Endothelial cell of umbilical vein (primary cell): ENCODE measurements at places on chromosomes 2 and 18.

- H3K4me1 ChIP-seq, result peaks cover 48% of the 10 kb centered on the region
- no peak overlapping the region for H3K27ac ChIP-seq
- DNase-seq, result no peak
- H3K36me3 ChIP-seq, result no peaks in the 10 kb centered on the region
These were observed 126.1 kb downstream of the OLA1 start for GRCh38 chr2:174122185-174122584.

DNA sequence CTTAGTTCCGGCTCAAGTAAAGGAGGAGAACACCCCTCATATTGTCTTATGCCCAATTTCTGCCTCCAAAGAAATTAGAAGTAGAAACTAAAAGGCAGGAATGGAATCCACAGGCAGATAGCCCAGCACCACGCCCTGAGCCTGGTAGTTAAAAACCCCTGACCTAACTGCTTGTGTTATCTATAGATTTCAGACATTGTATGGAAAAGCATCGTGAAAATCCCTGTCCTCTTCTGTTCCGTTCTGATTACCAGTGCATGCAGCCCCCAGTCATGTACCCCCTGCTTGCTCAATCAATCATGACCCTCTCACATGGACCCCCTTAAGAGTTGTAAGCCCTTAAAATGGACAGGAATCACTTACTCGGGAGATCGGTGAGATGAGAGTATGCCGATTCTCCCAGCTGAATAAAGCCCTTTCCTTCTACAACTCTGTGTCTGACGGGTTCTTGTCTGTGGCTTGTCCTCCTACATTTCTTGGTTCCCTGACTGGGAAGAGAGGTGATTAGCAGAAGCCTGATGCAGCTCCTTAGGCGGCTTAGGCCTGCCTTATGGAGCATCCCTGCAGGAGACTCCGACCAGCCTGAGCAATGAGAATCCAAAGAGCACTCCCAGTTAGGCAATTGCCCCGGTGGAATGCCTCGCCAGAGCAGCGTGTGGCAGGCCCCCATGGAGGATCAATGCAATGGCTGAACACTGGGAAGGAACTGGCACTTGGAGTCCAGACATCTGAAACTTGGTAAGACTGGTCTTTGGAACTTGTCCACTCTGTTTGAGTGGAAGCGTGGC lies 362.6 kb upstream of the TCF4 start:
- H3K27ac ChIP-seq, result no peak overlapping the region
- no peaks in the 10 kb centered on the region for H3K27me3 ChIP-seq
- H3K4me1 ChIP-seq, result no peaks in the 10 kb centered on the region
- DNase-seq, result no peak

DNA sequence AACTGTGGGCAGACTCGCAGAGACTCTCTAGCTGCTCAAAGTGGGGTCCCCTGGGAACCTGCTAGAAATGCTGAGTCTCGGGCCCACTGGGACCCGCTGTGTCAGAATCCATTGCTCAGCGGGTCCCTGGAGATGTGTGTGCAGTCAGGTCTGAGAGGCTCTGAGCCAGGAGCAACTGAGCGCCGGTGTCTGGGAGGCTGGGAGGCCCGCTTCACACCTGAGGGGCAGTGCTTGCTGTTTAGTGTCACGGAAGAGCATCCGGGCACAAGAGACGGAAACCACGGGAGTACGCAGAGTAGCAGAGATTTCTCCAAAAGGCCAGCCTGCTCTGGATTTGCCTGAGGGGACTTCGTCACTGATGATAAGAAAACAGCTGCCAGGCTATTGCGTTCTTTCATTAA lies 70.1 kb downstream of the EDAR start:
- no peaks in the 10 kb centered on the region for H3K36me3 ChIP-seq
- H3K4me3 ChIP-seq, result no peak overlapping the region
- H3K27ac ChIP-seq, result no peak overlapping the region
- no peaks in the 10 kb centered on the region for H3K4me1 ChIP-seq
- DNase-seq, result no peak
- no peaks in the 10 kb centered on the region for H3K27me3 ChIP-seq

- H3K4me1 ChIP-seq, result no peaks in the 10 kb centered on the region
- no peak for DNase-seq
- peaks cover 23% of the 10 kb centered on the region for H3K36me3 ChIP-seq
- H3K4me3 ChIP-seq, result no peak overlapping the region
- H3K27ac ChIP-seq, result no peak overlapping the region
These were observed 49.0 kb downstream of the PPP4R1 start for GRCh38 chr18:9565407-9565806.
